CD4-positive, alpha-beta T cell treated with Interleukin-15 for 1 hour (primary cell): ENCODE measurements at places on chromosomes 2 and 18.
A peak's percentile ranks its signal among the peaks of the same experiment; 100 is the strongest.

DNA sequence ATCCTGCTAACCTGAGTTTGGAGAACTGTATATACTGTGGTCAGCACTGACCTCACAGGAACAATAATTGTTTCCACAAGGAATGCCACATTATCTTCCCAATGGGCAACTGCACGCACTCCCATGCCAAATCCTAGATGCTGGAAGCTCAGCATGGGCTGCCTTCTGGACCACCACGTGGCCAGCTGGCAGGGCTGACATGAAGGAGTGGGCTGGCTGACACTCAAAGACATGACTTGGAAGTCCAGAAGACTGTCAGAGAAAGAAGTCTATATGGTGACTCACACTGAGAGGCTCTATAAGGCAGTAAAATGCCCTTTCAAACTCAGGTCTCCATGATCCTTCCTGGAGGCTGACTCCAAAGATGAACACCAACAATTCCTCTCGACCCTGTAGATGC, 98.4 kb upstream of the RNF152 start:
- DNase-seq, result no peak

DNA sequence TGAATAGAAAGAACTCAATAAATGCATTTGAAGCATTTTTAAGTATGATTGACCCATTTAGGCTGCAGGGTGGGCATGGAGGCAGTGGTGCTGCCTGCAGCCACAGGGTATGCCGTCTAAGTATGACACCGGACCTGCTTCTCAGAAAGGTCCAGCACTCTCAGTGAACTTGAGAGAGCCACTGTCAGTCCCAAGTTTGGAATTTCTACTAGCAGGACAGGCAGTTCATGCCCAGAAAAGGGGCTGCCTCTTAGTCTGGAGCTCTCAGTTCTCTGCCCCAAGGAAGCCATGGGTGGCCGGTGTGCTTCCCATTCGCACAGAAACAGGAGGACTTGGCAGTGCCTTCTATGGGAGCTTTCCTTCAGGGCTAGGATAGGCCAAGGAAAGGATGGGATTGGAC, 24.0 kb upstream of the MYCN start:
- no peak for DNase-seq

DNA sequence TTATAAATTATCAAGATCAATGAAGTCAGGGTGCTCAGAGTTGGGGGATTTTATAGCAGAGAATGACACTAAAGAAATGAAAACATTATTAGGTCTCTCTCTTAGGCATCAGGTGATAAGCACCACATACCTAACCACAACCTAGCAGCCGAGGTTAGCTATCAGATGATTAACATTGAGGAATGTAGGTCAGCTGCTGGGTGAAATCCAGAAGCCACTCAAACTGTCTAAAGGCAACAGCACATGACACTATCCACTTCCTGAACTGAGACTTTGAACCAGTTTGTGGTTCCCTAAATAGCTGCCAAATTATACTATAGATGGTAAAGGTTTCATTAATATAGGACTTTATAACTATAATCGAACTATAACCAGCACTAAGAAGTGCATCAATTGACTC, 4.7 kb downstream of the EPG5 start:
- DNase-seq, result peak; percentile 44

DNA sequence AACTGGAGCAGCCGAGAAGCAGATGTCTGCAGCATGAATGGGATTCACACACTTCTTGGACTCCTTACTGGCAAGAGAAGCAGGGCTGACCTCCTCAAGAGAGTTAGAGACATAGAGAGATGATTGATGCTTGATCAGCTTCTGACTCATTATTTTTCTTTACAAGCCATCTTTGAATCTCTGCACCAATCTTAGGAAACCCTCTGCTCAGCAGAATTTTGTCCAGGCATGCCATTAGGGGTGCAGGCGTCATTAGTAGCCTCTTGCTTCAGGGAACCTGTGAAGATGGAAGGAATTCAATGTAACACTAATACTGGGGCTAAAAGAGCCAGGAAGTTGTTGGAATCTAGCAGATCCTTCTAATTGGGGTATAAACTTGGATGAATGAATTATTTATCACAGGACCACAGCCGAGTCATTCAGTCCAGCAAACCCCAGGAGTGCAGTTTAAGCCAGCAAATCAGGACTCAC, 151.8 kb downstream of the MGAT5 start:
- DNase-seq, result no peak

DNA sequence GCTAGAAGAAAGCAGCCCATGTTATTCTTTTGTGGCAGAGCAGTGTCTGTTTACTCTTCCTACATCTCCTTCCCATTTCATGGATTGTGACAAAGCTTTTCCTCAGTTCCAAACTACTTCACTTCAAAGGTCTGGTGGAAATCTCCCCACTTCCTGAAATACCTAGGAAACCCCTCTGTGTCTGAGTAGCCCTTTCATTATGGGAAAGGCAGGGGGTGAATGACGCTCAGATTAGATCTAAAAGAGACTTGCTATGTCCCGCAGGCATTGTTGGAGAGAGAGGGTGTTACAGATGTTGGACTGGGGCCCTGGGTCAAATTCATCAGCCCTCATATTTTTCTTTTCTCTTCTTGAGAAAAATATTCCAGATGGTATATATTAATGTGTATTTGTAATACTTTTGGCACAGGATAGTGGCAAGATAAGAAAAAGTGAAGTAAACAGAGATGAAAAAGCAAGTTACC, 675.0 kb downstream of the IRS1 start:
- no peak for DNase-seq

DNA sequence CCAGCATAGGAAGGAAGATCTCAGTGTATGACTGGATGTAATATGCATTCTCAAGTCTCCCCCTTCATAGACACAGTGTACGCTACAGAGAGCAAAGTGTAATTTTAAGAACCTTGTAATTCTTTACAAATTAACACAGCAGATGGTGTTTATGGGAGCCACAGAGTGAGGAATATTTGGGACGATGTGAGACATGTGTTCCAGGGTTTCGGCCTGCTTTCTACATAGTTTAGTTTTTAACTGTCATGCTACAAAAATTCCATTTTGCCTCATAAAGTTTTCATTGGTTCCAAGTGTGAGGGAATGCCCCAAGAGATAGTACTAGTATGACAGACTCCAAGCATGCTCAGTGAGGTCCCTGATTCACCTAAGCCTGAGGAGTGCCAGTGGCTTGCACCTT, 76.2 kb upstream of the LRRTM1 start:
- DNase-seq, result no peak

GRCh38 chr2:241323778-241324177, 8.1 kb downstream of the SEPTIN2 start:
- no peak for DNase-seq

DNA sequence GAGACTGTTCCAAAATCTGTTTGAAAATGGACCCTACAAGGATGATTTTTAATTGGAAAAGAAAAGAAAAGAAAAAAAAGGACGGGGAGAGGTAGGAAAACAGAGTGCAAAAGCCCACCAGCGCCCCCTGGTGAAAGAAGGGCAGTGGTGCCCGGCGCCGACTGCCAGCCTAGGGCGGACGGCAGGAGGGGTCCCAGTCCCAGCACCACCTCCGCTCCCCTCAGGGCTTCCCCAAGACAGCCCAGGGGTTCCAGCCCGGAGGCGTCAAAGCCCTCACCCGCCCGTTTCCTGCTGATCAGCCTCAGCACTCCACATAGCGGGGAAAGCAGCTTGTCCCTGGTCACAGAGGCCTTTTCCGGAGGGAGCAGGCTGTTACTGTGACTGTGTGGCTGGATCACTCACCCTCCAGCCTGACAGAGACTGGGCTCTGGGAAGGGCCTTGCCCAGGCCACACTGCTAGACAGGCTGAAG, 213.9 kb downstream of the TFCP2L1 start:
- no peak for DNase-seq

DNA sequence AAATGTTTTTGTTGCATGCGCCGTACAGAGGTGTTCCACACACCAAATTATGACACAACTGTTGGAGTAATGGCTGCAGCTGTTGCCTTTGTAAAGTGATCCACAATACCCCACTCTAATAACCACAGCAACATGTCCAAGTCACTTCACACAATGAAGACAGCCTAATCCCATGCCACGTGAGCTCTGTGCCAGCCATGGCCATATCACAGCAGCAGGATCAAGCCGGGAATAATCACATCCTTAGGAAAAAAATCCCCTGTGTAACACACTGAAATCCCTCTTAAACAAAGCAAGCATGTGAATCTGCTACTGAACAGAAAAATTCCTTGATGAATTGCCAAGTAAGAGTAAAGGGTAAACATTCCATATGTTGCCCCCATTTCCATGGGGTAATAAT, 179.5 kb upstream of the PARD3B start:
- DNase-seq, result no peak

- DNase-seq, result no peak
Measured at GRCh38 chr2:109311771-109312170, 182.8 kb downstream of the SH3RF3 start.

GRCh38 chr2:170298861-170299429, 121.0 kb downstream of the MYO3B start:
- DNase-seq, result no peak

DNA sequence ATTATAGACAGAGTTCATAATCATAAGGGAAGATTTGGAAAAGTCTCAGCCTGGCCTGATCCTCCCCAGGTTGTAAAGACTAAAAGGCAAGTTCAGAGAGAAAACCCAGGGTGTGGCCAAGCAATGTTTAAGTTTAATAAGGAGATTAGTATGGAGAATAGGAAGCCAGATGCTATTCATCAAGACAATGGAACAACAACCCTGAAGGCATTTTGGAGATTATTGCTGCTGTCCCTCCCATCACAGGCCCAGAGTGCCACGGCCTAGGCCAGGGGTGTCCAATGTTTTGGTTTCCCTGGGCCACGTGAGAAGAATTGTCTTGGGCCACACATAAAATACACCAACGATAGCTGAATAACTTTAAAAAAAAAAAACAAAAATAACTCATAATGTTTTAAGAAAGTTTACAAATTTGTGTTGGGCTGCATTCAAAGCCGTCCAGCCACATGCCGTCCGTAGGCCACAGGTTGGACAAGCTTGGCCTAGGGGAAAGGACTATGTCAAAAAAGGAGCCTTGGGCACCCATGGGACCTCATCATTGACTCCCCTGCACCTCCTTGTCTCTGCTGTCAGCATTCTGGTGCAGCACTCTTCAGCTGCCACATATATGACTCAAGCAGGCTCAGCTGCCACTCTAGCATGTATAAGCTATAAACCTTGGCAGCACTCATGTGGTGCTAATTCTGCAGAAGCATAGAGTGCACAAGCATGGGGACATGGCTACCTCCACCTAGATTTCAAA, 20.8 kb downstream of the DPP4 start:
- no peak for DNase-seq

GRCh38 chr2:174108579-174108978, 139.8 kb downstream of the OLA1 start:
- DNase-seq, result no peak

DNA sequence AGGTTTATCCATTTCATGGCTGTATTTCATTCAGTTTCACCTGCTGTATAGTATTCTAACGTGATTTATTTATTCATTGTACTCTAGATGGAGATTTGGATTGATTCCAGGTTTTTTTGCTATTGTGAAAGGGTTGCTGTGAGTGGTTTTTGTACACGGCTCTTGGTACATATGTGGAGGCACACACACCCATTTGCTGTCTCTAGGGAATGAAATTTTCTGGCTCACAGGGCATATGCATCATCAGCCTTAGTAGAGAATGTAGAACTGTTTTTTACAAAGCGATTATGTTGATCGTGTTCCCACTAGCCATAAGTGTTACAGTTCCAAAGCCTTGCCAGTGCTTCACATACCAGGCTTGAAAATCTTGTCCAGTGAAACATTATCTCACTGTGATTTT, 5.1 kb downstream of the SPTBN1 start:
- no peak for DNase-seq

- no peak for DNase-seq
Measured at GRCh38 chr2:147424766-147425165, 420.1 kb upstream of the ACVR2A start.

DNA sequence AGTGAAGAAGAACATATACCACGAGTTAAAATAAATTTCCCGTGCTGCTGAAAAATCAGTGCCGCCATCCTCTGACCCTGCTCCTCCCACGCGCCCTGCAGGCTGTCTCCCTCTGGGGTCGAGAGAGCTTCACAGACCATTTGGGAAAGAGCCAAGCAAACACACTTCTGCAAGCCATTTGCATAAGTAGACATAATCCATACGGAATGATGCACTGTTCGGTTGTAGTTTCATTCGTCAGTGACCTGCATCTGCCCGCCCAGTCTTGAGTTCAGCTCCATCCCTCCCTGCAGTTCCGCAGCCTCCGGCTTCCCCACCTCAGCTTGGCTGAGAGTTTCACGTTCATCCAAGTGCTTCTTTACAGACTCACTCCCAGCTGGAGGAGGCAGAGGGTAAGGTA, 69.6 kb downstream of the TRAPPC12 start:
- DNase-seq, result no peak

DNA sequence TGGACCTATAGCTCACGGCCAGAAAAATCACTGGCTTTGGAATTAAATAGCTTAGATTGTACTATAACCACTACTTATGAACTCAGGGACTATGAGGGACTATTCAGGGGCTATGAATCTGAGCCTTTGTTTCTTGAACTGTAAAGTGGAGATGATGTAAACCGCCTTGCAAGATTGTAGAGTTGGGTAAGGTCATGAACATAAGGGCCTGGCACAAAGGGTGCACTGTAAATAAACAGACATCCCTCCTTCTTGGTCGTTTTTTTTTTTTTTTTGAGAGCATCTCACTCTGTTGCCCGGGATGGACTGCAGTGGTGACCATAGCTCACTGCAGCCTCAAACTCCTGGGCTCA, 2.8 kb downstream of the TMEM177 start:
- no peak for DNase-seq

- no peak for DNase-seq
Measured at GRCh38 chr2:231318954-231319353, 76.6 kb upstream of the B3GNT7 start.

DNA sequence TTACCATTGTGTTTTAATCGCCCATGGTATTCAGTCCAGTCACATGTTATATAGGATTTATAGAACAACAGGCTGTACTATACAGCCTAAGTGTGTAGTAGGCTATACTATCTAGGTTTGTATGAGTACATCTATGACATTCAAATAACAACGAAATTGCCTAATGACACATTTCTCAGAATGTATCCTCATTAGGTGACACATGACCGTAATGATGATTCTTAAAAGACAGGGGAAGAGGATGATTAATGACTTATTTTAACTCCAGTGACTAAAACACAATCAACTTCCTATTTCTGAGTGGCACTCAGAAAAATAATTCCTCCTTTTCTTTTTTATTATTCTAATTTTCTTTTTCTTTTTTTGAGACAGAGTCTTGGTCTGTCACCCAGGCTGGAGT, 63.0 kb upstream of the ACSL3 start:
- DNase-seq, result no peak

DNA sequence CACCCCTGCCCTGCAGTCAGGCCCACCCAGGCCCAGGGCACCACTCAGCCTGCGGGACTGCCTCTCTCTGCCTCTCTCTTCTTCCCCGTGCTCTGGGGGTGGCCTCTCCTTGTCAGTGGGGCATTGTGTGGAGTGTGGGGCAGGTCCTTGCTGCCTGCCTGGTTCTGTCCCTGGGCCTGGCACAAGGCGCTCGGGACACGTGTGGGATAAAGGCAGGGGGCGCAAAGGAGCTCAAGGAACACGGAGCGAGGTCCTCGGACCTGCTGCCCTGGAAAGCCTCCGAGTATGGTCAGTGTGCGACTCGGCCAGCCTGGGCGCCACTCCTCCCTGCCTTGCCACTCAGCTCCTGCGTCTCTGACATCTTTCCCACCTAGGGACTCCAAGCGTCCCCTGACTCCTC, 262.2 kb downstream of the HDAC4 start:
- no peak for DNase-seq

- DNase-seq, result no peak
Measured at GRCh38 chr18:50181590-50181989, 13.4 kb downstream of the MYO5B start.

- peak; percentile 9 for DNase-seq
Measured at GRCh38 chr2:109269706-109270504, 140.9 kb downstream of the SH3RF3 start.

- DNase-seq, result no peak
Measured at GRCh38 chr2:341017-341542, 53.2 kb upstream of the ALKAL2 start.
